ENCODE measurements at places on chromosomes 5 and 9.

GRCh38 chr5:175596761-175597189 is 61.1 kb upstream of the HRH2 start:
- no peak for DNase-seq

DNA sequence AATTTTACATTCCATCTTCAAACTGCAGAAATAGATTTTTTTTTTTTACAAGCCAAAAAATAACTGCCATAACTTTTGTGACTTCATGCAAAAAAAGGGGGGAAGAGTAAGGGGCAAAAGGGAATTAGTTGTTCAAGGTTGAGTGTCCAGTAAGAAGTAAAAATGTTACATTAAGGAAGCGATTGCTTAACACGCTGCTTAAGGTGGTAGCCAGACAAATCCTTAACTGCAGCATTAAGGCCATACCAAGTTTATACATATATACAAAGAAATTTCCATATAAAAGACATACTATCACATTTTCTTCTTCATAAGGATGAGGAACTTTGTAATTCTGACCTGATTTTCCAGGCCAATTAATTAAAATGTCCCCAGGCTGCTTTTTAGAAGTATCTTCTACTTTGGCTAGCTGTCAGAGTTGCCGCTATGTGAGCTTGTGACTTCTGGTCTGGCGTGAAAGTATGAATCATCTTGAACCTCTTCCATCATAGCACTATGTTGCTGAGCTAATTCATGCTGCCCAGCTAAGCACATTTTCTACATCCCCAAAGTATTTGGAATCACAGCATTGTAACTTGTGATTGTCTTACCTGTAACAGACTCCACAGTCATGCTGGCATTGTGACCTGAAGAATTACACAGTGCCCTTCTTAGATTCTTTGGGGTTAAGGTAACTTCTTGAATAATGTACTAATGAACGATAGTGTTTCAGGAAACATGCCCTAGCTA is 40.0 kb downstream of the G3BP1 start:
- DNase-seq = no peak

GRCh38 chr5:115262011-115262320 is 711 bp downstream of the PGGT1B start:
- DNase-seq = no peak

DNA sequence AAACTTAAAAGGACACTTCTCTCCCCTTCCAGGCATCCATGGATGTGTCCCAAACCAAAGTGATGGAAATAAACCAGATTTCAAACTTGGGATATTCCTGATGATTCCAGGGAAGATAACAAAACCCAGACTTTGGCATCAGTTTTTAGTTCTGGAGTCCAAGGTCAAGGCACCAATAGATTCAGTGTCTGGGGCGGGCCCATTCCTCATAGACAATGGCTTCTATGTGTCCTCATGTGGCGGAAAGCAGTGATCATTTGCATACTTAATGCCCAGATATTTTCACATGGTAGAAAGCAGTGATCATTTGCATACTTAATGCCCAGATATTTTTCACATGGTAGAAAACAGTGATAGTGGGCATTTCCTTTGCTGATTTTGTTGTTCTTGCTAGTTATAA is 151.4 kb upstream of the DAP start:
- DNase-seq = no peak

DNA sequence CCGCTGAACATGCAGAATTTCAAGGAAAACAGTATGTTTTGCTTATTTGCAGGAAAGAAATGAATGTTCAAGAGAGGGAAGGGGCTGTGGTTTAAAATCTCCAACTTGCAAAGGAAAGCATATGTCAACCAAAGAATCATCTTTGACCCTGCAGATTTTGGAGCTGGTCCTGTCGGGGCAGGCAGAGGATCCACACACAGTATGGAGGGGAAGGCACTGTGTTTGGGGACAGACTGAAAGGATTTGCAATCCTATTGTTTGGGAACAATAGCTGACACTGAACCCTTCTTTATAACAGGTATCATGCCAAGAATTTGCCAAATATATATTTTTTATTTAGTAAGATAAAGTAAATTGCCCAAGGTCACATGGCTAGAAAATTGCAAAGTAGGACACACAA is 121.4 kb upstream of the ZNF618 start:
- no peak for DNase-seq

DNA sequence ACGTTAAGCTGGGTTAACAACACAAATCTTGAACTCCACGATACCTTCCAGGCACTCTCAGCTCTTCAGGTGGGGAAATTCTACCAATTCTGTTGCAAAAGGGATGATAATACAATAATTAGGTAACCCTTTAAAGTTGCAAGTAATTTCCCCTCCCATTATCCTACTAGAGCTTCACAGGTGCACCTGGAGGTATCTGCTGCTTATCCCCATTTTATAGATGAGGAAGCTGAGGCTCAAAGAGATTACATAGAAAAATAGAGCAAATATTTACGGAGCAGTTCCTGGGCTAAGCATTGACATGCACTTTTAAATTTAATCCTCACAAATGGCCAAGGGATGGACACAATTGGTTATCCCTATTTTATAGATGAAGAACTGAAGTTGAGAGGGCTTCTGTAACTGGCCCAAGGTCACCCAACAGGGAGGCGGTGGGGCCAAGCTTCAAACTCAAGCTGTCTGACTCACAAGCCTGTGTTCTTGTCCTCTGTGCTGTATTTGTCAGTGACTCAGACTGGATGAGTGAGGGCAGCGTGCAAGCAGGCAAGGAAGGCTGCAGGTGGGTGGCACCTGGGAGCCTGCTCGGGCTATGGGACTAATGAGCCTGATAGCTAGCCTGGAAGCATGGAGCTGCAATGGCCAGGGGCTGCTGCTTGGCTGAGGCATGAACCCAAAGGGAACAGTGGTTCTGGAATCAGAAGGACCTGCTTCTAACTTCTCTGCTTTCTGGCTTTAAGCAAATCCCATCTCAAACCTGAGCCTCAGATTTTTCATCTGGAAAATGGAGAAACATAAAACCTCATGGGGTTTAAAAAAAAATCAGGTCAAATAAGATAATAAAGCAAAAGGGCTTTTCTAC is 105.5 kb downstream of the PDE6A start:
- DNase-seq = no peak

- DNase-seq = no peak
Observed at GRCh38 chr9:113187929-113188595, 33.0 kb downstream of the FKBP15 start.

GRCh38 chr9:123556464-123557435 is 200.8 kb downstream of the CRB2 start:
- no peak for DNase-seq

DNA sequence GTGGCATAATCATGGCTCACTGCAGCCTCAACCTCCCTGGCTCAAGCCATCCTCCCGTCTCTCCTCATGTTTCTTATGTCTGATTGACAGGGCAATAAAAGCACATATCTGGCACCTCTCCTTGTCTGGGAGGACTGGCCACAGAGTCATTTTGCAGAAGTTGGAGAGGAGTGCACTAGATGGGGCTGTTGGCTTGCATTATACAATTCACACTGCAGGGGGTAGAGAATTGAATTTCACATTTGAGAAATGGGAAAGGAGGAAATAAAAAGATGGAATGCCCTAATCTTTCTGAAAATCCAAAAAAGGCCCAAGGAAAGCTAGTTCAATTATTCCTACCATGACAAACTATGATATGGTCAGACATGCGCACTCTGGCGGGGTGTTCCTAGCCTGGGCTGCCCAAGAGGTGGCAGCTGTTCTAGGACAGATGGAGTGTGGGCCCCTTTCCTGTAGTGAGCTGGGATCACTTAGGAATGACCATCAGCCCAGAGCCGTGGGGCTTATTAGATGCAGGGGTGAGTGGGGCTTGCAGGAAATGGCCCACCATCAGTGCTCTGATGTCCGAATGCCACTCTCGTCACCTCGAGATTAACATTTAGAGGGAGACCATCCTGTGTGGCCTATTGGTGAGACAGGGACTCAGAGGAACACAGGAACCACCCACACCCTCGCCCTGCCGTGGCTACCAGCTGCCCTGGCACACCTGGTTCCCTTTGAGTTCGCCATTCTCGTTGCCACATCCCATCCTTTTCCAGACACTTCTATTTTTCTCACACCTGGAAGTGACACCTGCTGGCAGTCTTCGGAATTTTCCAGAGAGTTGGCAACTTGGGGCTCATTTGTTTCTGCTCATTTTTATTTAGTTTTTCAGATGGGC is 21.8 kb upstream of the ANKRD18A start:
- DNase-seq = no peak

- no peak for DNase-seq
Observed at GRCh38 chr9:69357821-69358220, 32.8 kb downstream of the ENTREP1 start.

DNA sequence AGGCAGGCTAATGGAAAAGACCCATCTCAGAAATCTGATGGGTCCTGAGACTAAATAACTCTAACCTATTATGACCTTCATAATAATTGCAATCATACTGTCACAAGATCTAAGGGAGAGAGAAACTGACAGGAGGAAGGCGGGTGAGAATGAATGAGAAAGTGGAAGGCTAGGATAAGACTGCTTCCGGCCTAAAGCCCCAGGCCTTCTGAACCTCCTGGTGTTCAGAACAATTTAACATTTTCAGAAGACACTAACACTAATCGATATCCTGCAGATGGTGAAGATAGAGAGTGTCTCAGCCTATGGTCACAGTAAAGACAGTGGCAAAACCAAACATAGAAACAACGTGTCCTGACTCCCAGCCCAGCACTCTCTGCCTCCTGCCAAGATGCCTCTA is 1.2 kb downstream of the RPS14 start:
- no peak for DNase-seq

GRCh38 chr9:134641173-134641989 is at the start of gene COL5A1:
Gene COL5A1, plus strand, starts transcription at chr9:134641803. Its CDS starts 385 bp downstream, at chr9:134642188.
- DNase-seq = peak; percentile 33

DNA sequence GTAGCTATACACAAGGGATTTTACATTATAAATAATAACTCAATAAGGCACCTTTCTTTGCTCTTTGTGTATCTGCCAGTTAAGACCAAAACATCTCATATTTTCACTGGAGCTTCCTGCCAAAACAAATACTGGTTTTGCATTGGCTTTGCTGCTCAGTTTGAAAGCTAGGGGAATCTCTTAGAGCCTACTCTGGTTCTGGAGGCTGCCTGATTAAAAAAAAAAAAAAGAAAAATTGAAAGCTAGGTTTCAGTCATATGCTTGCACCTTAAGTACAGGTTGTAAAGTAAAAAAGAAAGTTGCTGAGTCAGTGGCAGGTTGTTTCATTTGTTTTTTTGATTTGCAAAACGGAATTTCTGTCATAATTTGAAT is 2.3 kb downstream of the DENND4C start:
- DNase-seq = no peak
